ENCODE measurements at places on chromosomes 12 and 14. TPM values are rescaled to one million over a fixed set of nuclear protein-coding genes. Genes with fewer than 3 reads are reported as not detected.

POU6F1 gene
- 19.8 TPM for total RNA-seq

CLEC1A gene
- 5.4 TPM for total RNA-seq

DNA sequence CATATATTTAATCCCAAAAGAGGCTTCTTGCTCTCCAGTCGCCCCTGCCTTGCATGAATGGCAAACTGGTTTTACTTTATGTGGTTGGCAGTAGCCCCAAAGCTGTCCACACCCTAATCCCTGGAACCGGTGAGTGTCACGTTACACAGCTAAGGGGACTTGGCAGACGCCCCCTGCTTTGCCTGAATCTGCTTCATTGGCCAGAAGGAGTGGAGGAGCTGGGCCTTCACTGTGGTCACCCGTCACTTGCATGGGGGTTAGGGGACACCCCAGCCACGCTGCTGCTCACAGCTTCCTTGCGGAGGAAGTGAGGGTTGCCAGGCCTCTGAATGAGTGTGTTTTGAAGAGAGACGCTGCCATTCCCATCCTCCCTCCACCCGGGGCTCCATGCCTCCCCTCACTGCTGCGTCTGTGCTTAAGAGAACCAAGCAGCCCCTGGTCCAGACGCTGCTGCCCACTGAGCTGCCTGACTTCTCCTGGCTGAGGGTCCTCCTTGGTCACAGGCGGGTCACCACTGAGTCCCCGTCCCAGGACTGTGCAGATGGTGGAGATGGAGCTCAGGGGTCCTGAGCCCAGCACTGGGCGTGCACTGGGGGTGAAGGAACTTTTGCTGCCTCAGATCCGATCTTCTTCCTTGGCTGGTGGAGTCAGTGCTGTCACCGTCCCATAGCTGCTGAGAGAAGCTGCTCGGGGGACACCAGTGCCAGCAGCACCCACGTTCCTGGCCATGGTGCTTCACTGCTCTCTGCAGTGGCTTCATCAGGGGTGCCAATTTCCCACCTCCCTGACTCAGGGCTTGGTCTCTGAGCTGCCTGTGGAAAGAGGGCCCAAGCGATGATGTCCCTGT lies 39.8 kb downstream of the GALNT9 start:
- no peak for DNase-seq

KCNC2 gene
- not detected for total RNA-seq

- no peak for DNase-seq
Measured at GRCh38 chr12:92216092-92216491, 70.4 kb upstream of the BTG1 start.

DNA sequence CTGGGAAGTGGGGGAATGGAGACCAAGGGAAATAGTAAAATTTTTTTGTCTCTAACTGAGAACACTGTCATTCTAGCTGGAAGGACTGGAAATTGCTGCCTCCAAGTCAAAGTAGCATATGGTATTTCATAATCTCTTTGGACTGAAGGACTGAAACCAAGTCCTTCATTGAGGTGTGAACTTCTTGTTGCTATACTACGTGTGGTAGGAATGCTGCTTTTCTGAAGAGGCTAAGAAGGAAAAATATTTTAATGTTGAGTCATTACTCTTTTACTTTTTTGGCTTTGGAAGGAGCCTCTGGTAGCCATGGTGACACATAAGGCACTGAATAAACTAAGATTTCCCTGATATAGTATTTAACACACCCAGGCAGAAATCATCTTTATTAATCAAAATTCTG lies 465.4 kb downstream of the NPAS3 start:
- no peak for DNase-seq

- no peak for DNase-seq
Measured at GRCh38 chr12:26872625-26873024, 39.6 kb upstream of the ITPR2 start.

- no peak for DNase-seq
Measured at GRCh38 chr12:13452955-13453570, 256.5 kb downstream of the EMP1 start.

DNA sequence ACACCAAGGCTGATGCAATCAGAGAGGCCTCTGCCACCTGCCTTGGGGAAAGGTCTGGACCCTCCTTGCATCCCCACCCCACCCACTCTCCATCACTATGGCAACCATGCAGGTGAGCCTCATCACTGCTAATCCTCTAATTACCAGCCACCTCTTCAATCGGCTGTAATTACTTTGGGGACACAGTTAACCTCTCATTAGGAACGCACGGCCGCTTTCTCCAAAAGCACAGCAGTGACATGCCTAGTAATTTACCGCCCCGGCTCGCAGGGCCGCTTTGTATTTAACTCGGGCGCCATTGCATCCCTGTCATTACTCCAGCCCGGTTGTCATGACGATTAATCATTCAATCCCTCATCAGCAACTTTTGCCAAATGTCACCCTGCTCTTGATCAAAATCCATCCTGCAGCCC lies 36.3 kb upstream of the FAM222A start:
- no peak for DNase-seq

DNA sequence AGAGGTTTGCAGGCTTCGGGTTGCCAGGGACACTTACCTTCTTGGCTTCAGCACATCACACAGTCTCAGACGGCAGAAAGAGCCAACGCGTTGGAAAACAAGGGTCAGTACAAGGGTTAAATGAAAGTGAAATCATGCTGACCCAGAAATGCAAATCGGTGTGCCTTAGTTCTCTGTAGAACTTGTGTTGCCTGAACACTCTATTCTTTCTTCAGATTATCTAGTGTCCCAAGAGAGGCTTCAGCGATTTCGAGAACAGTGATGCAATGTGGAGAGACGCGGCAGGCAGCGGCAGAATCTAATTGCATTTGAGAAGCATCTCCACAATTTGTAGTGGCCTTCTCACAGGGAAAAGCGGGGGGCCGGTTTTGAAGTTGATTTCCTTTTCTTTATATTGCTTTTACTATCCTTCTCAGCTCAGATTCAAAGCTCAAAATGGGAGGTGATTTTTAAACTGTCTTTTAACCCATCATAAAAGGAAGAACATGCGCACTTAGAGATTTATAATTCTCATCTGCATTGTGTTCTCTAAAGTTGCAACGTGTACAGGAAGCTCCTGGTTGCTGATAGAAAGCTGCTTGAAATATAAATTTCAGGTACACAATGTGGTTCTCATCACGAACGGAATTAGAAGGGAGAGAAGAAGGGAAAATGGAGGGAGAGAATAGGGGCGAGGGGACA lies 67.8 kb upstream of the EGLN3 start:
- DNase-seq: no peak

- no peak for DNase-seq
Measured at GRCh38 chr14:95163666-95164065, 6.3 kb upstream of the DICER1 start.

DNA sequence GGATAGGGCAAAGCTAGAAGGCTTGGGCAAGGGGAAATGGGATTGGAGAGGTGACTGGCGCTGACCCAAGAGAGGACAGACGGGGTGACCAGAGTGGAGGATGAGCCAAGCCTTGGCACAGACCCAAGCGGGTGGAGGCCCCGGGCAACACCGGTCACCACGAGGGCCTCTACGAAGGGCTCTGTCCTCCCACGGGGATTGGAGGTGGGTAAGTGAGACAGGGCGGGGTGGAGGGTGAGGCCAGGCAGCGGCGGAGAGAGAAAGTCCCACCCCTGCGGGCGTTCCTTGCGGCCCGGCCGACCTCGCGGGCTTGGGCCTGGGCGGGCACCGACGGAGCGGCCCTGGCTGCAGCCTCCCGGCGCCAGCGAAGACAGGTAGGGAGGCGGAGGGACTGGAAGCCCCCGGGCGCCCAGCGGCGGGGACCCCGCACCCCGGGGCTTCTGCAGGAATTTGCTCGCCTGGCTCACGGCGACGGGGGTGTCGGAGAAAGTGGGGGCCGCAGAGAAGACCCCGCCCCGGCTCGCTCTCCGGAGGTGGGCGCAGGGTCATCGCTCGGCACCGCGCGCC lies at the start of gene PAPLN:
Gene PAPLN, plus strand, starts transcription at position 288 of the 567 bp plus-strand sequence. CDS start 2,273 bp downstream, outside the sequence.
- no peak for DNase-seq

DNA sequence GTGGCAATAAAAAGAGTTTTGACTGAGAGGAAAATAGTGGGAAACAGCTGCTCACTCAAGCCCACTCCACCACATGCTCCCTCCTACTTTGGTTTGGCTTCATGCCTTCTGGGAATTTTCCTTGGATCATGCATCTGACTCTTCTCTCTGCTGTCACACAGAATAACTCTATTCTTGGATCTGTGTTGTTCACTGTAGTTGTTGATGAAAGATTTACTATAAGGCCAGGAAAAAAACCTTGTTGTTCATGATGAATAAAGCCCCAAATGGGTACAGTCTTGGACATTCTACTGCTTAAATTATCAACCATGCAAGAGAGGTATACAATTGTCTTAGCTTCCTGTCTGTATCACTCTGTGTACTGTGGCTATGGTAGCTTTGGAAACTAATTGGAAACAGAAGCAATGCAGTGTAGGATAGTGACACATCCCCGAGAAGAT lies 70.5 kb downstream of the TMX1 start:
- no peak for DNase-seq

KCNK10 gene
- total RNA-seq: not detected

TMCC3 gene
- 10.1 TPM for total RNA-seq

- no peak for DNase-seq
Measured at GRCh38 chr14:105540811-105541210, 14.4 kb downstream of the TMEM121 start.

POTEG gene
- not detected for total RNA-seq

DNA sequence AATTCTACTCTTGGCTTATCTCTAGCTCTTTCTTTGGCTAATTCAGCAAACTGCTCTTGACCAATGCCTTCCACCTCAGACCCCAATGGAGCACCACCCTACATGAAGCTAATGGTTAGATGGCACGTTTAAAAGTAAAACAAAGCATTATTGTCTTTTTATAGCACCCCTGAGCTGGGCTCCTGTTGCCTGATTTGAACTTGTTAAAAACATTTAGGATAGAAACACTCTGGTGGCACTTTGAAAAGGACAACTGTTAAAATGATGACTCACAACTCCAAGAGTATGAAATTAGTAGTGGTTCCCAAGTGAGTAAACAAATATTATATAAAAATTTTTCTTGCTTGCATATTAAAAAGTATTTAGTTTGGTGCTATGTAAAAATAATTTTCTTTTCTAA lies 299.6 kb upstream of the DCN start:
- DNase-seq: no peak

DNA sequence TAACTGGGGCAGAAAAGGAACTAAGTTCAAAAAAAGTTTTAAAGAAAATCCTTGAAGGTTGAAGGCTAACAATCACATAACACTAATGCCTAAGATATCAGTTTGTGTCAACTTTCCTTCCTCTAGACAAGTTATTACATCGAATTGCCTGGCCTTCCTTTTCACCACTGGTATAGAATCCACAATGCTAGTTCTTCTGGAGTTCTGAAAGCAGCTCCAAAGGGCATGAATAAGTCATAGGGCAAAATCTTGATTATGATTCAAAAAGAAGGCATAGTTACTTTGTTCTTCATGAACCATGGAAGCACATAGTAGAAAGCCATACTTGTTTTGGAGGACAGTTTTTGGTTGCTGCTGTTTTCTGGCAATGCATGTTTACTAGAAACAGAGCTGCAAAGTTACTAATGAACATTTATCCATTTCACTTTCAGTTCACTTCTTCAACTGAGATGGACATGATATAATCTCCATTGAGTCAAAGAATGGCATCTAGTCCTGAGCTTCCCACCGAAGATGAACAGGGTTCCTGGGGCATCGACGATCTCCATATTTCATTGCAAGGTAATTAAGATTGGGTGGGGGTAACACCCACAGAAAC lies 56.0 kb downstream of the SYNE2 start:
- DNase-seq: no peak

DNA sequence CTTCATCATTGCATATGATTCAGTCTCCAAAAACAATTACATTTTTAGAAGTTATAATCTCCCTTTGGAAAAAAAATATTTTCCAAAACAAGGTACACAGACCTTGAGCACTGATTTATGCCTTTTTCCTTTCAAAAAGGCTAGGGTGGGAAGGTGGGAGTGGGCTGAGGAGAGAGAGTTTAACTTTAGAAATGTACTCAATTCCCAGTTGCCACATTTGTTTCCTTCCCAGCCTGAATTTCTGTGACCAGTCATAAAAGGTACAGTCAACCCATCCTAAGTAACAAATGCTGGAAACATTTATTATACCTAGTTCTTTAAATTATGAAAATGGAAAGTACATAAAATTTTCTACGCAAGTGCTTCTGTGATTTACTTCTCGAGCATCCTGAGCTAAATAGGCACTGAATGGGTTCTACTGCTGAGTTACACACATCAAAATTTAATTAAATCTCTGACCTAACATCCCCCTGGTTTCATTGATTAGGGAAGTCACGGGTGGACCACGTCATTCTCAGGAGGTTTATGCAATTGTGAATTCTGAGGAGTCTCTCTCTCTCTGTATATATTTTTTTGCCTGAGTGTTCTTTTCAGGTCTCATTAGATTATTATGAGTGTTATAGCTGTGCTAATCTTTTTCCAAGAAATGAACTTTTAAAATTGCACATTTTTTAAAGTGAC lies 371.8 kb downstream of the BTG1 start:
- DNase-seq: no peak

DNA sequence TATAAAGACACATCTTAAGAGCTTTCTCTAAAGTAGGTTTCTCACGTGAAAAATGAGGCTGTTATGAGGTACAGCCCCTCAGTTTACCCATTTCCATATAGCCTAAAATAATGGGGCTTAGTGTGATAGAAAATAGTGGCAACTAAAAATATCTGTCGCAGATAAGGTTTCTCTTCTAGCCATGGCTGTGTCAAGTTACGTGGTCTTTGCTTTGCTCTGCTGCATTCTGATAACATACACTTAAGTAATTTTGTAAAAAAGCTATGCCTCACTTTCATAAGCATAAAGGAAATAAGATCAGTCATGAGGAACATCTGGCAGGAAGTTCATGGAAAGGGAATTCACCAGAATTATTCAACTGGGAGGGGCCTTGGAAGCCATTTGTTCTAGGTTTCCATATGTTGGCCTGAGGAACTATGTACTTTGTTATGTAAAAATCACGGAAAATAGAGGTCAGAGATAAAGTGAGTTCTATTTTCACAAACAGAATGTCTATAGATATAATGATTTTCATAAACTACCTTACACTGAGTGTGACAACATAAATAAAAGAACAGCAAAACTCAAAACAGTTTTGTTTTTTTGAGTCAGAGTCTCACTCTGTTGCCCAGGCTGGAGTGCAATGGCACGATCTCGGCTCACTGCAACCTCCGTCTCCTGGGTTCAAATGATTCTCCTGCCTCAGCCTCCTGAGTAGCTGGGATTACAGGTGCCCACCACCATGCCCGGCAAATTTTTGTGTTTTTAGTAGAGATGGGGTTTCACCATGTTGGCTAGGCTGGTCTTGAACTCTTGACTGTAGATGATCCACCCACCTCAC lies 195.6 kb upstream of the KRR1 start:
- no peak for DNase-seq

- DNase-seq: no peak
Measured at GRCh38 chr12:5521456-5522325, 89.8 kb downstream of the NTF3 start.

NOXRED1 gene
- 1.7 TPM for total RNA-seq

DNA sequence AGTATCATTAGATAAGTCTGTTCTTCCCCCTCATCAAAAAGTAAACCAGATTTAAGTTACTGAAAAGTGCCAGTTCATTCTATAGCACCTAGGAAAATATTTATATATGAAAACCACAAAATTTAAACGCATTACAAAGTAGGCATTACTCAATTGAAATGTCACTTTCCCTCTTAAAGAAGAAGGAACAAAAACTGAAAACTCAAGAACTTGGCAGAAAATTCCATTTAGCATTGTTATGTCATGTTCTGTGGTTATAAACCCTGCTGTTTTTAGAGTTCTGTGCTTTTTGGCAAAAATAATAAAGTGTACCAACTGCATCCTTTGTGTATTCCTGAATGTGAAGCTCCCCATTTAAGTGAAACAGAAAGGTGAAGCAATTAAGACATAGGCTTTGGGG lies 3.6 kb downstream of the FGD4 start:
- no peak for DNase-seq

AKAP3 gene
- total RNA-seq: 4.2 TPM

Data from ureter (tissue), 1 donor.